Astrocyte (in vitro differentiated cells and primary cell): ENCODE measurements at places on chromosomes 12 and 14.
A peak's percentile ranks its signal among the peaks of the same experiment; 100 is the strongest.

DNA sequence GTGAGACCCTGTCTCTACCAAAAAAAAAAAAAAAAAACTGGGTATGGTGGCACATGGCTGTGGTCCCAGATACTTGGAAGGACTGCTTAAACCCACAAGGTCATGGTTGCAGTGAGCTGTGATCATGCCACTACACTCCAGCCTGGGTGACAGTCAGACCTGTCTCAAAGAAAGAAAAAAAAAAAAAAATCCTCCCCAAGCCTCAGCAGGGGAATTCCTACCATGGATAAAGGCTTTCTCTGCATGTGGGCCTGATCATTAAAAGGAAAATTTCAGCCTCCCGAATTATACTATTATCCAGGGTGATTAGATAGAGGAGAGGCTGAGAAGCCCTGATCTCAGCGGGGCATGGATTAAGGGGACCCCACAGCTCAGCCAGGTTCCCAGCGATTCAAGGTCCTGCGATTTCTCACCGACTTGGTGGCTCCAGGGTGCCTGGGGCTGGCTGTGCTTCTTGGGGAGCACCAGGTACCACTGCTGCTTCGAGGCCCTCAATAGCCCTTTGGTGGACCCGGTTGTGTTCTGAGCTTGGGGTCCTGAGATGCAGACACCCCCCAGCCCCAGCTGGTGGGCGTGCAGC is 5.6 kb downstream of the SH2B3 start:
- no peak for DNase-seq

- DNase-seq: peak; percentile 26
Measured at GRCh38 chr14:67806246-67806645, 10.1 kb downstream of the ZFYVE26 start.

- DNase-seq: no peak
Measured at GRCh38 chr14:73744175-73744867, 30.1 kb upstream of the PNMA1 start.

DNA sequence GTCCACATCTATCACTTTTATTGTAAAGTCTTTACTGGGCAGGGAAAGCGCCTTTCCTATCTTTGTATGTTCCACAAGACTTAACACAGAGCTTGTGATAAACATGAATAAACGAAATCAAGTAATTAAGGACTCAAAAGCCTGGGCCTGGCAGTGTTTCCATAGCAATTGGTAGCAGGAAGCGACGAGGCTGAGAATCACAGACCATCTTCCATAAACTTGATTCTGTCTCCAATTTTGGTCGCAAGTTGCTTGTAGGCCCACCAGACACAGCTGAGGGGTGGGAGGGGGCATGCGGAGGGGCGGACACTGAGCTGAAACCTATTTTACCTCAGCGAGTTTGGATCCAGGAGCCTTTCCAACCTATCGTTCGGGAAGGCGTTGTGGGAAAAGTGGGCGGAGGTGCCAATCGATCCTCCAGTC is 302 bp downstream of the CCDC38 start:
- peak; percentile 2 for DNase-seq

GRCh38 chr14:103714063-103714724 is 1.1 kb downstream of the XRCC3 start:
- DNase-seq: no peak
